HCT116 (cell line): ENCODE measurements at places on chromosomes 1 and 21.

DNA sequence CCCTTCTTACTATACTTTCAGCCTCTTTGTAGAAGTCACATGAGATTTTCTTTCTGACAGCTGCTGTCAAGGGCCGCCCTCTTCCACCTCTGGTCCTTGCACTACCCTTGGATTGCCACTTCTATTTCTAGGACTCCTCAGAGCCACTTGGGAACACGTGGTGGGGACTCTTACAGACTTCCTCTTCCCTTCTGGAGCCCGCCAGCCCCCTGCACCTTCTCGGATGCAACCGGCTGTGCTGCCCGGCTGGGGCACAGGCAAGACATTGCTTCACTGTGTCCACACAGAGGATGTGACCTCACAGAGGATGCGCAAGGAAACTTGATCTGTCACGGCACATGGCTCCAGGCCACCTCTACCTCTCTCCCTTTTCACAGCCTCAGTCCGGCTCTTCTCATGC is 2.4 kb upstream of the IKBKE start:
- no peak overlapping the region for H3K27ac ChIP-seq
- H3K27me3 ChIP-seq, result no peaks in the 10 kb centered on the region
- H3K4me3 ChIP-seq, result no peak overlapping the region
- no peak for DNase-seq

GRCh38 chr1:1554926-1555915 is 14.8 kb upstream of the TMEM240 start:
- H3K4me1 ChIP-seq, result peaks cover 16% of the 10 kb centered on the region
- H3K4me3 ChIP-seq, result no peak overlapping the region
- no peak overlapping the region for H3K27ac ChIP-seq

DNA sequence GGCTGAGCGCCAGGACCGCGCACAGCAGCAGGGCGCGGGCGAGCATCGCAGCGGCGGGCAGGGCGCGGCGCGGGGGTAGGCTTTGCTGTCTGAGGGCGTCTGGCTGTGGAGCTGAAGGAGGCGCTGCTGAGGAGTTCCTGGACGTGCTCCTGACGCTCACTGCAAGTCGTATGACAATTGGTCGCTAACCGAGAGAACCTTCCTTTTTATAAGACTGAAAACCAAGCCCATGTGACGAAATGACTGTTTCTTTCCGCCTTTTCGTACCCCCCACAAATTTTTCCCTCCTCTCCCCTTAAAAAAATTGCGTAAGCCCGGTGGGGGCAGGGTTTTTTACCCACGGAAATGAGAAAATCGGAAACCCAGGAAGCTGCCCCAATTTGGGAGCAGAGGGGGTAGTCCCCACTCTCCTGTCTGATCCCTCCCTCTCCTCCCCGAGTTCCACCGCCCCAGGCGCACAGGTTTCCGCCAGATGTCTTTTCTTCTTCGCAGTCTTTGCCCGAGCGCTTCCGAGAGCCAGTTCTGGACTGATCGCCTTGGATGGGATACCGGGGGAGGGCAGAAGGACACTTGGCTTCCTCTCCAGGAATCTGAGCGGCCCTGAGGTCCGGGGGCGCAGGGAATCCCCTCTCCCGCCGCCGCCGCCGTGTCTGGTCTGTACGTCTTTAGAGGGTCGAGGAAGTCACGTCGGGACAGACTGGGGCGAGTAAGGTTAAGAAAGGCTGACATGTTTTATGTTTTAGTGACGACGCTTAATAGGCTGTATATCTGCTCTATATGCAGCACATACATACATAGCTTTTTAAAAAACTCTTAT is at the start of gene PTGS2:
Gene PTGS2, minus strand, starts transcription at position 179 of the 817 bp plus-strand sequence. Its CDS starts 133 bp downstream, at position 46.
- H3K36me3 ChIP-seq, result no peaks in the 10 kb centered on the region
- peak; percentile 84 for DNase-seq
- H3K27me3 ChIP-seq, result no peaks in the 10 kb centered on the region
- no peaks in the 10 kb centered on the region; the same call in 1 of the 2 replicates for H3K4me1 ChIP-seq
- peak within 1 kb of the TSS; percentile 56 for H3K4me3 ChIP-seq

DNA sequence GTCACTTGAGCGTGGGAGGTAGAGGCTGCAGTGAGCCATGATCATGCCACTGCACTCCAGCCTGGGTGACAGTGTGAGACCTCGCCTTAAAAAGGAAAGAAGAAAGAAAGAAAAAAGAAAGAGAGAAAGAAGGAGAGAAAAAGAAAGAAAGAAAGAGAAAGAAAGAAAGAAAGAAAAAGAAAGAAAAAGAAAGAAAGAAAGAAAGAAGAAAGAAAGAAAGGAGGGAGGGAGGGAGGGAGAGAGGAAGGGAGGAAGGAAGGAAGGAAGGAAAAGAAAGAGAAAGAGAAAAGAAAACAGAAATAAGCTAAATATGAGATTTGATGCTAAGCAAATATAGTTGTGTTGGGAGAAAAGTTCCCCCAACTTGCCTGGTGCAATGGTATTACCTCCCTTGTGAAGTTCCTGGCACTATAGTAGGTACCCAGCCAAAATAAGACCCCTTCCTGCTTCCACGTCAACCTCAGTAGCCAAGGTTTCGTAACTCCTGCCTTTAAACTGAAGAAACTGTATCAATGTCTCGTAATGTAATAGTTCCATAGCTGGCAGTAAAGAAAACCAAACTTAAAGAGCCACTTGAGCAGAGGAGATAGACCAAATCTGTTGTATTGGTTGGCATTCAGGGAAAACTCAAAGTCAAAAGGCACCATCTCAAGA is 88.1 kb upstream of the HNRNPU start:
- no peak for DNase-seq
- no peak overlapping the region for H3K27ac ChIP-seq
- H3K27me3 ChIP-seq, result no peaks in the 10 kb centered on the region
- H3K36me3 ChIP-seq, result no peaks in the 10 kb centered on the region
- no peaks in the 10 kb centered on the region for H3K4me1 ChIP-seq

DNA sequence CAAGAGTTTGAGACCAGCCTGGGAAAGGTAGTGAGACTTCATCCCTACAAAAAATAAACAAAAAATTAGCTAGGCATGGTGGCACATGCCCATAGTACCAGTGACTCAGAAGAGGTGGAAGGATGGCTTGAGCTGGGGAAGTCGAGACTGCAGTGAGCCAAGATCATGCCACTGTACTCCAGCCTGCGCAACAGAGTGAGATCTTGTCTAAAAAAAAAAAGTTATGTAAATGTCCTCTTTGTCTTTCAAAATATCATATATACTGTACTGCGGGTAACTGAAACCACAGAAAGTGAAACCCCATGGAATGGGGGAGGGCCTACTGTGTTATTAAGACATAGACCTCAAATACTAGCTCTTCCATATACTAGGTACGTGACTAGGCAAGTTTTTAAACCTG is 20.8 kb downstream of the ACADM start:
- H3K36me3 ChIP-seq, result peaks cover 16% of the 10 kb centered on the region
- no peak overlapping the region for H3K27ac ChIP-seq
- DNase-seq, result no peak
- no peak overlapping the region for H3K4me3 ChIP-seq

DNA sequence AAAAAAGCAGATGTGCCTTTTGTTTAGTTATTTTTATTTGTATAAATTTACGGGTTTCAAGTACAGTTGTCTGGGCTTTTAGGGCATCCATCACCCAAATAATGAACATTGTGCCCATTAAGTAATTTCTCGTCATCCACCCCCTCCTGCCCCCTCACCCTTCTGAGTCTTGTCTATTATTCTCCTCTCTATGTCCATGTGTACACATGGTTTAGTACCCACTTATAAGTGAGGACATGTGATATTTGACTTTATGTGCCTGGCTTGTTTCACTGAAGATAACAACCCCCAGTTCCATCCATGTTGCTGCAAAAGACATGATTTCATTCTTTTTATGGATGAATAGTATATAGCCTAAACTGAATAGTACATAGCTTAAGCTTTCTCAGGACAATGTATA is 189.2 kb downstream of the ZP4 start:
- DNase-seq, result no peak
- no peaks in the 10 kb centered on the region for H3K27me3 ChIP-seq
- no peak overlapping the region for H3K27ac ChIP-seq
- H3K36me3 ChIP-seq, result no peaks in the 10 kb centered on the region
- no peak overlapping the region for H3K4me3 ChIP-seq

DNA sequence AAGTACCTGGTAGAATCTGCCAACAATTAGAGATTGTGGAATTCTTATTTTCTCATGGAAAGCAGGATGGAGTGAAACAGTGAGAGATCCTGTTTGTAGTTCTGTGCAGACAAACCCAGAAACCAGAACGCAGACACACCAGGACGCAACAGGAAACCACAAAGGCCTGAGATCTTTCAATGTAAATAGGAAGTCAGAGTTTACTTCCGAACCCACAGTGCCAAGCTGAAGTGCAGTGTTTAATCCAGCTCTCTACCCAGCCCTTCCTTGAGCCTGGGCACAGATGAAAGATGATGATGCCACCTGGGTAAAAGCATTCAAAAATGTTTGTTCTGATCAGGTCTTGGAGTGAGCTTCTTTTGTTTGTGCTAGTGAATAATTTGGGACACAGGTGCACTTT is 244.2 kb upstream of the HOOK1 start:
- H3K27ac ChIP-seq, result no peak overlapping the region
- H3K36me3 ChIP-seq, result no peaks in the 10 kb centered on the region
- H3K4me3 ChIP-seq, result no peak overlapping the region
- H3K4me1 ChIP-seq, result no peaks in the 10 kb centered on the region

GRCh38 chr1:178337091-178337706 is 159.6 kb downstream of the CLEC20A start:
- no peaks in the 10 kb centered on the region for H3K27me3 ChIP-seq
- H3K36me3 ChIP-seq, result no peaks in the 10 kb centered on the region
- H3K4me3 ChIP-seq, result no peak overlapping the region
- DNase-seq, result no peak
- no peak overlapping the region for H3K27ac ChIP-seq

GRCh38 chr1:203187304-203187685 is 791 bp upstream of the CHI3L1 start:
- no peak overlapping the region for H3K4me3 ChIP-seq
- no peak for DNase-seq
- no peaks in the 10 kb centered on the region for H3K36me3 ChIP-seq
- peaks cover 24% of the 10 kb centered on the region for H3K4me1 ChIP-seq

DNA sequence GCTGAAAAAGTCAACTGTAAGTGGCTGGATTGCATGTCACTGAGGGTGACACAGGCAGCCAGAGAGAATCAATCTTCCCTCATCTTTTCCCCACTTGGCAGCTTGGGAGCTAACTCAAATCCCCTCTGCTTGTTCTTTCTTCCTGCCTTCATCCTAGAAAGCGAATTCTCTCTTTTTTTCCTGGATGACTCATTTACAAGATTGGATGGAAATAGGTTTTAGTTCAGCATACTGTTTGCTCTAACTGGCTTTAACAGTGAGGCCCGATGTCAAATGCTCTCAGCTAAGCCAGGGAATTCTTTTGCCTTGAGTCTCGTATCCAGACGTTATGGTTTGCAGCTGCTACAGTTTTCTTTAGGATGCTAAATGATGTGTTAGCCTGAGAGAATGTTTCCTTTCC is 72.7 kb downstream of the HUNK start:
- no peak overlapping the region for H3K27ac ChIP-seq
- no peak for DNase-seq
- H3K4me3 ChIP-seq, result no peak overlapping the region
- no peaks in the 10 kb centered on the region for H3K4me1 ChIP-seq
- peaks cover 67% of the 10 kb centered on the region for H3K27me3 ChIP-seq

GRCh38 chr1:38697387-38697786 is 162.2 kb downstream of the RRAGC start:
- H3K4me1 ChIP-seq, result no peaks in the 10 kb centered on the region
- H3K36me3 ChIP-seq, result no peaks in the 10 kb centered on the region
- DNase-seq, result no peak
- no peak overlapping the region for H3K4me3 ChIP-seq
- no peak overlapping the region for H3K27ac ChIP-seq
- H3K27me3 ChIP-seq, result peaks cover 34% of the 10 kb centered on the region

- no peaks in the 10 kb centered on the region for H3K27me3 ChIP-seq
- H3K4me3 ChIP-seq, result no peak overlapping the region
Observed at GRCh38 chr1:53031732-53032131, 30.3 kb upstream of the PODN start.

GRCh38 chr1:153494976-153495535 is 34.6 kb upstream of the S100A7 start:
- H3K27ac ChIP-seq, result no peak overlapping the region
- H3K36me3 ChIP-seq, result no peaks in the 10 kb centered on the region
- 0 out of 2 replicates have a peak, but pooled peaks cover 3% of the 10 kb centered on the region for H3K27me3 ChIP-seq
- no peak overlapping the region for H3K4me3 ChIP-seq

DNA sequence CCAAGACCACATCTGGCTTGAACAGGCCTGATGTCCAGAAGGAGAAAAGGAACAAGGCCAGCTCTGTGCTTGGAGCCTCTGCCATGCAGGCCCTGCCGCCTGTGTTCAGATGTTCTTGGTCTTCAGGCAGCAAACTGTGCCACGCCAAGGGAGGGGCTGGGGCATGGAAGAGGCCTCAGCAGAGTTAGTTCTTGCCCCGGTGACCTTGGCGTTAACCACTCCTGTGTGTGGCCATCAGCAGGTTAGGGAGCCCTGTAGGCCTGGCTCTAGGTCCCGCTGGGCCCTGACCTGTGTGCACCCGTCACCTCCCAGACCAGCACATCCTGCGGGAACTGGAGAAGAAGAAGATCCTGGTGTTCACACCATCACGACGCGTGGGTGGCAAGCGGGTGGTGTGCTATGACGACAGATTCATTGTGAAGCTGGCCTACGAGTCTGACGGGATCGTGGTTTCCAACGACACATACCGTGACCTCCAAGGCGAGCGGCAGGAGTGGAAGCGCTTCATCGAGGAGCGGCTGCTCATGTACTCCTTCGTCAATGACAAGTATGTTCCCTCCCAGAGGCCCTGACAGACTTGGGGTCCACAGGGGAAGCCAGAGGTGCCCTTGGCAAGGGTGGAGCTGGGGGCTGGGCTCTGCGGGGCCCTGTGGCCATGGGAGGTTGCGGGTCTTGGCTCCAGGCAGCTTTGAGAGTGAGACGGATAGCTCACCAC is 7.1 kb downstream of the ZC3H12A start:
- H3K36me3 ChIP-seq, result peaks cover 46% of the 10 kb centered on the region; the same call in 1 of the 2 replicates
- no peak overlapping the region; the same call in 1 of the 2 replicates for H3K27ac ChIP-seq
- no peaks in the 10 kb centered on the region for H3K27me3 ChIP-seq
- peaks cover 50% of the 10 kb centered on the region for H3K4me1 ChIP-seq
- DNase-seq, result no peak

DNA sequence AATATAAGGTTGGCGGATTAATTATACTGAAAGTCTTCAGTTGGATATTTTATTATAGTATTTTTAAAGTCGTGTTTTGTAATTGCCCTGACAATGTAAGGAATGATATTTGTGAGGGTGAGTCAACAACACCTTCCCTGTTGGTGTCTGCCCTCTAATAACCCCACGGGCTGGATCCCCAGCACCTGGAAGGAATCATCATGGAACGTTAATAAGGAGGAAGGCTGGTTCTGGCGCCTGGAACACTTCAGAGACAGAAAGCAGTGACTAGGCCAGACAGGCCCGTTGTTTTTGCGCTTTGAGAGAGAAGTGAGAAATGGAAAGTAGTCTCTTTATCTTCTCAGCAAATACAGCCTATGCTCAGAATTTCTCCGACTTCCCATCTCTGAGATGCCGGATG is 31.6 kb downstream of the TEX35 start:
- no peak overlapping the region for H3K4me3 ChIP-seq
- no peak for DNase-seq
- H3K36me3 ChIP-seq, result no peaks in the 10 kb centered on the region
- no peak overlapping the region for H3K27ac ChIP-seq
